GM12892 (cell line): ENCODE measurements at places on chromosomes 6 and 20.

- DNase-seq: no peak
Measured at GRCh38 chr6:91713911-91714310, 1127.0 kb upstream of the MAP3K7 start.

- DNase-seq: no peak
Measured at GRCh38 chr6:11766589-11767450, 11.8 kb downstream of the ADTRP start.

DNA sequence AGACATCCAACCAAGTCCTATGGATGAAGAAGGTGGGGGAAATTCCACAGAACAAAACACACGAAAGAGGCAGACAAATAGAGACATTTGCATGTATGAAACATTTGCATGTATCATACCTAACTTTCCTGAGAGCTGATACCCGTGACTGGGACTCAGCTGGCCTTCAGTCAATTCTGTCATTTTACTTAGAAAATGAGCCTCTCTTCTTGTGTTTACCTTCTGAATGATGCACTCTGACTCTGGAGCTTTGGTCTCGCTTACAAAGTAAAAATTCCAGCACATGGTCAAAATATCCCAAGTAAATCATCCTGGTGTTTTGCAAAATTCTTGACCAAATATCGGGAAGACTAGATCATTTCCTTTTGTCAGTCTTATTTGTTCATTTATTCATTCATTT is 46.9 kb downstream of the MMUT start:
- DNase-seq: no peak

- no peak for DNase-seq
Measured at GRCh38 chr6:103675807-103676406, 1183.8 kb downstream of the HACE1 start.

DNA sequence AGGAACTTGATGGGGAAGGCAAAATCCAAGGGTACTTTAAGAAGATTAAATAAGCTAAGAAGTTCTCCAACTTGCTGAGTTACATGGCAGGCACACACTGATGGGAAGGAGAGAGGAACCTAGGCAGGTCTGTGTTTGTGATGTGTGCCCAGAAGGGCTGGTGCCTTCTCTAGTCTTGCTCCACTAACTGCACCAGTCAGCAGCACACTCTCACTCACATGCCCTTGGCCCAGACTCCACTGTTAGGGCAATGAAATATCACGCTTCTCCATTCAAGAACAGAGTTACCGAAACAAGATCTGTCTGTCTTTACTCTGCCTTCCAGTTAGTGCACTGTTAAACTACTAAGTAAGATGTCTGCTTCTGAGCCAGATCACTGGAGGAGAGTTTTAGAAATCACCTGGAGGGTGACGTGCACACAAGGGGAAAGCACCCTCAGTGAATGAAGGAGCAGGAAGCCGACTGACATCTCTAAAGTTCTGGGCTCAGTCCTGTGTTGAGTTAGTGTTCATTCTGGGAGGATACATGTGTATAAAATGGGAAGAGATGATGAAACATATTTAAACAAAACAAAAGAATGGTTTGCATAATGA is 251.1 kb downstream of the FOXC1 start:
- no peak for DNase-seq

DNA sequence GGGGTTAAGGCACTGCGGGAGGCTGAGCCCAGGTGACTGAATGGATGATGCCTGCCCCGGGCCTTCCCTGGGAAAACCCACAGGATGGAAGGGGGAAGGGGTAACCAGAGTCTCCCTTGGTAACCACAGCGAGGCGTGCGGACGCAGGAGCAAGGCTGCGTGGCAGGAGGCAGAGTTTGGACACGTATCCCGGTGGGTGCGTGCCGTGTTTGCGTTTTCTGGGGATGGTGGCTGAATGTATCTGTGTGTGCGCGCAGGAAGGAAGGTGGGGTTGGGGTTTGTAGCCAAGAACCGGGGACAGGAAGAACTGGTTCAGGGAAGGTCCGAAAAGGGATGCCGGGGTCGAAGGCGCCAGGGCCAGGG is 1.8 kb downstream of the MDGA1 start:
- no peak for DNase-seq
